ENCODE measurements at places on chromosomes 2 and 18. TPM values are rescaled to one million over a fixed set of nuclear protein-coding genes. Genes with fewer than 3 reads are reported as not detected.

The SETBP1 gene
- 47.7 TPM for total RNA-seq

The IL36RN gene
- 0.84 TPM for total RNA-seq

The TBR1 gene
- total RNA-seq: 0.13 TPM

The PKP4 gene
- total RNA-seq: 70.8 TPM

The ALPG gene
- total RNA-seq: not detected

The SLC5A7 gene
- not detected for total RNA-seq

The DPP4 gene
- 8.2 TPM for total RNA-seq

The L3MBTL4 gene
- 15.9 TPM for total RNA-seq

The AGFG1 gene
- total RNA-seq: 59.3 TPM

The IL18R1 gene
- 0.71 TPM for total RNA-seq

The IL36A gene
- not detected for total RNA-seq

- no peak overlapping the region for H3K27ac ChIP-seq
- H3K27me3 ChIP-seq: peaks cover 6% of the 10 kb centered on the region
- peaks cover 22% of the 10 kb centered on the region for H3K4me1 ChIP-seq
- H3K36me3 ChIP-seq: no peaks in the 10 kb centered on the region
- no peak overlapping the region for H3K4me3 ChIP-seq
Observed at GRCh38 chr2:176656038-176656775, 387.0 kb downstream of the MTX2 start.

DNA sequence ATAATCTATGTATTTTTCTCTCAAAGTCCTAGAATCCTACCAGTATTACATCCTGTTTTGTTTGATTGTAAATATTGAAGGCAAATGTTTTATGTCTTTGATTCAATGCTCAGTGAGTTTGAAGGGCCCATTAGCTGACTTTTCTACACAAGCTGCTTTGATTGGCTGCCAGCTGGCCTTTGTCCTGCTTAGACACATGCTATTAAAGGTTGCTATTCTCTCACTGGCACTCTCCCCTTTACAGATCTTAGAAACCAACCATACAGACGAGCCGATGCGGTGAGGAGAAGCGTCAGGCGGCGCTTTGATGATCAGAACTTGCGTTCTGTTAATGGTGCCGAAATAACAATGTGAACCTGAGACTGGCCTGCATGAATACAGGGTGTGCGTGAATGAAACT lies 69.7 kb downstream of the PRPF40A start:
- no peaks in the 10 kb centered on the region for H3K27me3 ChIP-seq
- H3K36me3 ChIP-seq: peaks cover 14% of the 10 kb centered on the region
- H3K4me3 ChIP-seq: no peak overlapping the region
- peaks cover 12% of the 10 kb centered on the region for H3K4me1 ChIP-seq
- H3K27ac ChIP-seq: peak overlapping the region; percentile 59

- peaks cover 2% of the 10 kb centered on the region for H3K4me1 ChIP-seq
- no peak overlapping the region for H3K4me3 ChIP-seq
- no peak overlapping the region for H3K27ac ChIP-seq
- peaks cover 27% of the 10 kb centered on the region for H3K36me3 ChIP-seq
- no peaks in the 10 kb centered on the region for H3K27me3 ChIP-seq
Observed at GRCh38 chr2:179247318-179248023, 17.2 kb downstream of the SESTD1 start.

- no peaks in the 10 kb centered on the region for H3K36me3 ChIP-seq
- no peak overlapping the region for H3K27ac ChIP-seq
- peak; percentile 34 for DNase-seq
- no peaks in the 10 kb centered on the region for H3K4me1 ChIP-seq
- H3K27me3 ChIP-seq: peaks cover 21% of the 10 kb centered on the region
Observed at GRCh38 chr2:239802185-239802649, 222.9 kb downstream of the NDUFA10 start.

GRCh38 chr2:105573490-105573889 lies 171.2 kb upstream of the NCK2 start:
- H3K27me3 ChIP-seq: peaks cover 44% of the 10 kb centered on the region
- no peaks in the 10 kb centered on the region for H3K36me3 ChIP-seq
- DNase-seq: no peak
- H3K4me3 ChIP-seq: no peak overlapping the region
- peaks cover 7% of the 10 kb centered on the region for H3K4me1 ChIP-seq

- H3K4me1 ChIP-seq: peaks cover 29% of the 10 kb centered on the region
- H3K27me3 ChIP-seq: peaks cover 4% of the 10 kb centered on the region
- H3K36me3 ChIP-seq: no peaks in the 10 kb centered on the region
- peak overlapping the region; percentile 52 for H3K27ac ChIP-seq
- peak; percentile 62 for DNase-seq
Observed at GRCh38 chr2:120546048-120546864, 189.4 kb upstream of the GLI2 start.

GRCh38 chr18:57943723-57944122 lies 100.3 kb upstream of the NEDD4L start:
- no peak for DNase-seq
- no peak overlapping the region for H3K4me3 ChIP-seq
- peaks cover 35% of the 10 kb centered on the region for H3K27me3 ChIP-seq

DNA sequence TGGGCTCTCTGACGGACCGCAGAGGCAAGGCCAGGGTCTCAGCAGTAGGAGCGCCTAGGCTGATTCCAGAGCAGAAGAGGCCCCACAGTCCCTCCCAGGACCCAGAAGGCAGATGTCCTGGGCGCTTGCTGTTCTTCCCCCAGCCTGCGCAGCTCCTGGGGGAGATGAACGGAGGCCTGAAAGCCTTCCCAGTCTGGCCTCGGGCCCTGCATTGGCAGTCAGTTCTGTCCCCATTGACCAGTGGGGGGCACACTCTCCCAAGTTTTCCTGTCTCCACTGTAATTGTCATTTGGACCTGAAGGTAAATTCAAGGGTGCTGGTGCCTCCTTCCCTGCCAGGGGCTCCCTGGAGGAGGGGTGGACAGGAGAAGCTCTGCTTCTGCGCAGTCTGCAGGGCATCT lies 345.7 kb downstream of the CYP26B1 start:
- H3K36me3 ChIP-seq: no peaks in the 10 kb centered on the region
- DNase-seq: peak; percentile 67
- H3K4me3 ChIP-seq: no peak overlapping the region
- H3K4me1 ChIP-seq: peaks cover 33% of the 10 kb centered on the region
- H3K27ac ChIP-seq: no peak overlapping the region
- H3K27me3 ChIP-seq: no peaks in the 10 kb centered on the region

GRCh38 chr2:71800106-71800809 lies 346.9 kb downstream of the DYSF start:
- H3K27ac ChIP-seq: peak overlapping the region; percentile 23
- DNase-seq: peak; percentile 39
- H3K4me1 ChIP-seq: peaks cover 38% of the 10 kb centered on the region
- no peak overlapping the region for H3K4me3 ChIP-seq
- no peaks in the 10 kb centered on the region for H3K36me3 ChIP-seq
- no peaks in the 10 kb centered on the region for H3K27me3 ChIP-seq

DNA sequence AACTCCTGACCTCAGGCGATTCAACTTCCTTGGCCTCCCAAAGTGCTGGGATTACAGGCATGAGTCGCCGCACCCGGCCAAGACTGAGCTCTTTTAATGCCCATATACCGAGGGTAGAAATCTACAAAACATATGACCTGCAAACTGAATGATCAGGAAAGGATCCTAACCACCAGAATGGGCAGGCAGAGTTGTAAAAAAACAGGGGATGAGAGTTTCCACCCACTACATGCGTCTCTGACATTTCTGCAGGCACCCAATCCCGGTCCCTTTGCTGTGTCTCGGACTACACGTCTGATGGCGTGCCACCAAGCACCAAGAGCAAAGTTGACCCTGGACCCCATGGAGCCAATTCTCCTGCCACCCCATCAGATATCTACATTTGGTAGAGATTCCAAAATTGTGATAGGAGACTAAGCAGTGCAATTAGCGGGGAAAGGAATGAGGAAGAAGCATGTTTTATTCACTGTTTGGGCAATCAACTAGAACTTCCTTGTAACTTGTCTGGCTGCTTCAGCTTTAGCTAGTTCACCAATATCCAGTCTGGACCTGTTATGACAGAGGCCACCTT lies 74.1 kb downstream of the ATP8B1 start:
- no peaks in the 10 kb centered on the region for H3K27me3 ChIP-seq
- peaks cover 10% of the 10 kb centered on the region for H3K4me1 ChIP-seq
- H3K27ac ChIP-seq: peak overlapping the region; percentile 82
- no peak for DNase-seq

GRCh38 chr2:156896294-156896693 lies 361.2 kb upstream of the GALNT5 start:
- no peak overlapping the region for H3K4me3 ChIP-seq
- no peaks in the 10 kb centered on the region for H3K27me3 ChIP-seq
- H3K4me1 ChIP-seq: peaks cover 21% of the 10 kb centered on the region
- no peak overlapping the region for H3K27ac ChIP-seq
- no peaks in the 10 kb centered on the region for H3K36me3 ChIP-seq
- no peak for DNase-seq

DNA sequence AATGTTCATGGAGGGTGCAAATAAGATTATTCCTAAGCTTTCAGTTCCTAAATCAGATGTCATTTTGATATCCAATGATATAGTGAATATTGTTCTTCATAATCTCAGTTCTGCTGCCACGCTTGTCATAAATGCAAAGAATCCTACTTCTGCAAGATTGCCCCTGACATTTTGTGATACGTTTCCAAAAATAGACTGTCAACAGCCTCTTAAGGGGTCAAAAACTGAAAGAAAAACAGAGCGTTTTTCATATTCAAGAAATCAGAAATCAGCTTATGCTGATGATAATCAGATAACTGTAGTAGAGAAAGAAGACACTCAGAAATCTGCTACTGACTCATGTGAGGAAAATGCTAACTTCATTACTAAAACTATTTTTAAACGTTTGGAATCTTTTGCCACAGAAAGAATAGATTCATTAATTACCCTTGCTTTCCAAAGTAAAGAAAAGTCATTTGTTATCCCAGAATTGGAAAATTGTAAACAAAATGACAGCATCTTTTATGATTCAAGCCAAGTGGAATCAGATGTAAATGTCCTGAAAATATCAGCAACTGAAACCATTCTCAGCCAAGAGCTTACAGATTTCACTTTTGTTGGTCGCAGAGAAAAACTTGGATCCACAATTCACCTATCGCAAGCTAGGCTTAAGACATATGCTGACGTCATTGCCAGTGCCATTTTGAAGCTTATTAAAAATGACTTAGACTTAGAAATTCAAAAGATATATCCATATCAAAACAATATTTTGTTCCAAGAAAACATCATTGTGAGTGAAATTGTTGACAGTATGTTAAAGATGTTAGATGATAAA lies 55.1 kb downstream of the FSIP2 start:
- H3K27ac ChIP-seq: no peak overlapping the region
- no peak overlapping the region for H3K4me3 ChIP-seq
- DNase-seq: no peak
- H3K4me1 ChIP-seq: no peaks in the 10 kb centered on the region
- no peaks in the 10 kb centered on the region for H3K27me3 ChIP-seq

- DNase-seq: no peak
- no peak overlapping the region for H3K27ac ChIP-seq
- H3K27me3 ChIP-seq: no peaks in the 10 kb centered on the region
- H3K4me1 ChIP-seq: peaks cover 6% of the 10 kb centered on the region
Observed at GRCh38 chr2:44086629-44087028, 82.0 kb upstream of the PPM1B start.

GRCh38 chr2:121245120-121245820 lies 39.7 kb downstream of the TFCP2L1 start:
- H3K27me3 ChIP-seq: peaks cover 4% of the 10 kb centered on the region
- H3K4me1 ChIP-seq: peaks cover 4% of the 10 kb centered on the region
- no peak overlapping the region for H3K27ac ChIP-seq
- no peak overlapping the region for H3K4me3 ChIP-seq
- DNase-seq: no peak
- no peaks in the 10 kb centered on the region for H3K36me3 ChIP-seq

DNA sequence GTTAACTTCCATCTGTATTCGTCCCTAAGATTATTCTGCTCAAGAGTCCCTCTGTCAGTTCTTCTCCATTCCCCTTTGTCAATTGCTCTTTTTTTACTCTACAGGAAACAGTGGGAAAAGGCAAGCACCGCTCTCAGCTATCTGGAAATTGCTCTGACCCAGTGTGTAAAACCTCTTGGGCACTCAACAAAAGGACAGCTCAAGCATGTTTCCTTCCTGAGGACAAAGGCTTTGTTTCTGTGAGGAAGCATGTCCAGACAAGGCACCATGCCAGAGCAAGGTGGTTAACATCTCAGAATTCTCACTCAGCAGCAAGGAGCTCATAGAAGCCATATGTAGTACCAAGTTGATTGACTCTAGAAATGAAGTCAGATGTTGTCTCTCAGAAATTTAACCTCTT lies 735.6 kb downstream of the TSN start:
- peak overlapping the region; percentile 76 for H3K27ac ChIP-seq
- no peaks in the 10 kb centered on the region for H3K27me3 ChIP-seq
- H3K36me3 ChIP-seq: peaks cover 8% of the 10 kb centered on the region
- no peak overlapping the region for H3K4me3 ChIP-seq
- H3K4me1 ChIP-seq: peaks cover 31% of the 10 kb centered on the region

GRCh38 chr2:20173064-20173463 lies 51.9 kb downstream of the SDC1 start:
- no peaks in the 10 kb centered on the region for H3K36me3 ChIP-seq
- H3K4me1 ChIP-seq: peaks cover 17% of the 10 kb centered on the region
- peak overlapping the region; percentile 4 for H3K27ac ChIP-seq
- H3K4me3 ChIP-seq: no peak overlapping the region
- no peaks in the 10 kb centered on the region for H3K27me3 ChIP-seq
- no peak for DNase-seq

DNA sequence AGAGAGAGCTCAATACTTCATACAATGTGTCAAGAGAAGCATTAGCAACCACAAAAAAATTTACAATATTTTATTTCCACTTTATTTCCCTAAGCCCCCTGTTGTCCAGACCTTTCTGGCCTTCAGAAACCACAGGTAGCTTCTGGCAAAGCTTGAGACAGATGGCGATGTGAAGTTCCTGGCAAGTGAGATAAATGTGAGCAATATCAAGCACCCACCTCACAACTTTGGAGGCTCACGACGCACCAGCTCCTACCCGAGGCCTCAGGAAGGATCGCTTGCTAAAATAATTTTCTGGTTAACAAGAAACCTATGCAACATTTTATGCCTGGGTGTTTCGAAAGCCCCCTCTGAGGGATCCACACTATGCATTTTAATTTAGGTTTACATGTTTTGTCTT lies 158.1 kb upstream of the CHAC2 start:
- H3K4me1 ChIP-seq: no peaks in the 10 kb centered on the region
- DNase-seq: no peak
- H3K27ac ChIP-seq: no peak overlapping the region
- no peaks in the 10 kb centered on the region for H3K36me3 ChIP-seq

DNA sequence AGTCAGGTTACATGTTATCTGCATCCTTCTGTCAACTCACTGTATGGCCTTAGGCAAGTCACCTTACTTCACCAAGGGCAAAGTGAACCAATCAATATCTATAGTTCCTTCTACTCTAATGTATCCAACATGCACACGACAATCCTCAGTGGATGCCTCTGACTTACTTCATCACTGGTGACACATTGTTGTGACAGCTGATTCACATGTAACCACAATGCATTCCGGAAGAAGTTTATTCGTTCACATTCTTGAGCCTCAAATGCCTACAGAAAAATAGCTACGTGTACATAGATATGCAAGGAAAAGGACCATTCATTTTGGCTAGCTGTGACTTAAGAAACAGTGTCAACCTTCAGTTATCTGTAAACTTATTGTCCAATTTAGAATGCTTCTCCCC lies 26.3 kb upstream of the EPG5 start:
- no peaks in the 10 kb centered on the region for H3K4me1 ChIP-seq
- no peak for DNase-seq
- no peak overlapping the region for H3K27ac ChIP-seq
- peaks cover 19% of the 10 kb centered on the region for H3K36me3 ChIP-seq

GRCh38 chr2:16750175-16750924 lies 84.7 kb upstream of the CYRIA start:
- no peaks in the 10 kb centered on the region for H3K4me1 ChIP-seq
- DNase-seq: no peak
- no peak overlapping the region for H3K4me3 ChIP-seq
- no peak overlapping the region for H3K27ac ChIP-seq
- H3K27me3 ChIP-seq: peaks cover 9% of the 10 kb centered on the region

- no peak overlapping the region for H3K27ac ChIP-seq
- no peaks in the 10 kb centered on the region for H3K36me3 ChIP-seq
- H3K4me3 ChIP-seq: no peak overlapping the region
- peak; percentile 69 for DNase-seq
- H3K4me1 ChIP-seq: peaks cover 4% of the 10 kb centered on the region
- H3K27me3 ChIP-seq: peaks cover 47% of the 10 kb centered on the region
Observed at GRCh38 chr2:10072656-10073480, 7.3 kb downstream of the CYS1 start.

Measured in mesothelial cell of epicardium (in vitro differentiated cells).